Activated naive CD8-positive, alpha-beta T cell treated with anti-CD3 and anti-CD28 coated beads, Interleukin-2, amount 50 U/mL, for 24 hours (primary cell): ENCODE measurements at places on chromosomes 3 and 15.

DNA sequence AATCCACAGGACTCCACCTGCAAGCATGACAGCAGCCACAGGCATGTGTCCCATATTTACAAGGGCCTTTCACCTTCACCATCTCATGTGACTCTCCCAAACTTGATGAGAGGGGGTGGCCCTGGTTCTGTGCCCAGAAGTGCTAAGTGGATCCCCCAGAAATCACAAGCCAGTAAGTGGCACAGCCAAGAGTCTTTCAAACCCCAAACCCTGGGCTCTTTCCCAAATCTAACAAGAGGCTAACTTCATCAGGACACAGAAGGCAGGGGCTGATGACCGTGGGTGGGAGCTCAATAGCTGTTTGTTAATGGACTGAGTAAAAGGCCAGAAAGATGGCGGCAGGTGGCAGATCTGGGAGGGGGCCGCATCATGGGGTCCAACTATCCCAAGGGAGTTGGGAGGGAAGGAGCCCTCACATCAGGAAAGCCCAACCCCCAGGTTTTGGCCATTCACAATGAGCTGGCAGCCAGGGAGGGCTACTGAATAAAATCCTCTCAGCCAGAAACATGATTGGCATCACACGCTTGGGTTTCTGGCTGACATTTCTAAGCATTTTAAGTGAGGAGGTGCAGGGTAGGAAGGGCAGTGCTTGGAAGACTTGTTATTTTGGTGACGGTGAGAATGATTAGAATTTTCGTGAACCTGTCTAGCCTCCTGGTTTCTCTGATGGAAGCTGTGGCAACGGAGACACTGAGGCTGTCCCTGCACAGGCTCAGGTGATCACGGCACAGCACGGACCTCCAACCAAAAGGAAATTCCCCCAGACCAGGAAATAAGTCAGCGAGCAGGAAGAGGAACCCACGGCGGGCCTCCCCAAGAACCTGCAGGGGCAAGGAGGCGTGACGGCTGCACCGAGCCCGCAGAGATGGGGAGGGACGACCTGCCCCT lies 109.3 kb downstream of the OXNAD1 start:
- peak; percentile 58 for DNase-seq

DNA sequence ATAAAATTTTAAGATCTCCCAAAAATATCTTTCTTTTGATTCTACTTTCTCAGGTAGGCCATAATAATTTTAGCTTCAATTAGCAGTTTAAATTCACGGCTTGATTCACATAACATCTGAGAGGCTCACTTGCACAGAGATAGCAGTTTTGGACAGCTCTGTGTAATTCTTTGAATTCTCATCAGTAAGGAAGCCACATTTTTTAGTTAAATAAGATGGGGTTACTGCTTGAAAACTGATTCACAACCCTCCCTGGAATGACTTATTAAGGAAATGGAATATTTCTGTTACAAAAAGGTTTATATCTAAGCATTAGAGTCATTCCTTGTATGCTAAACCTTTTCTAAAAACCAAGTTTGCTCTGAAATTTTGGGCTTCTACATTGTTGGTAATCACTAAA lies 212.7 kb downstream of the ALCAM start:
- DNase-seq, result no peak

GRCh38 chr3:141311496-141312353 lies 56.6 kb upstream of the ZBTB38 start:
- peak; percentile 98 for DNase-seq

GRCh38 chr3:79973482-79973881 lies 205.7 kb upstream of the ROBO1 start:
- DNase-seq, result no peak

GRCh38 chr15:89489376-89489775 lies 7.0 kb downstream of the RHCG start:
- no peak for DNase-seq

GRCh38 chr3:193068365-193068764 lies 150.7 kb upstream of the MB21D2 start:
- DNase-seq, result no peak

GRCh38 chr15:34841262-34841725 lies 45.9 kb upstream of the ACTC1 start:
- DNase-seq, result no peak

- no peak for DNase-seq
Measured at GRCh38 chr3:14592390-14592789, 52.2 kb upstream of the GRIP2 start.

- DNase-seq, result no peak
Measured at GRCh38 chr3:71451812-71452211, 131.7 kb downstream of the FOXP1 start.

- peak; percentile 41 for DNase-seq
Measured at GRCh38 chr15:92809880-92810361, 90.2 kb upstream of the CHD2 start.

DNA sequence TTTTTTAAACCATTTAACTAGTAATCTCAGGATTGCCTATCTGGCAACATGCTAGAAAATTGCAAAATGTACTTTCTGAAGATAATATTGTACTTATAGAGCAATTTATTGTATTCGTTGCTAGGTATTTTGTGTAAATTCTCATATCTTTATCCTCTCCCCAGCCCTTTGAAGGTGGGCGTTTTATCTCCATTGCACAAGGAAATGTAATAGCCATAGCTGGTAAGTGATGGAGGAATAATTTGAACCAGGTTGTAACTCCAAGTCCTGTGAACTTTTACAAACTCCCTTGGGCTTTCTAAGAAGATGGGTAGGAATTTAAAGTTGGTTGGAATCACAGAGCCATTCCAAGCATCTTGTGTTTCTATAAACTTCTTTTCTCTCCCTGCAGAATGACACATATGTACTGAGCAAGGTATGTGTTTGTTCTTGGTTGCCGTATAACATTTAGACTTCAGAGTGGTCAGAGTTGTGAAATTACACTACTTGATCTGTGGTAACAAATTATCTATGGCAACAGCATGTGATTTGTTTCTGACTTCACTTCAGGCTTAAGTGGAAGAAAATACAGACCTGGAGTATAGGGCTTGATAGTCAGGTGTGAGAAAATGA lies 170.9 kb downstream of the AKAP13 start:
- no peak for DNase-seq

DNA sequence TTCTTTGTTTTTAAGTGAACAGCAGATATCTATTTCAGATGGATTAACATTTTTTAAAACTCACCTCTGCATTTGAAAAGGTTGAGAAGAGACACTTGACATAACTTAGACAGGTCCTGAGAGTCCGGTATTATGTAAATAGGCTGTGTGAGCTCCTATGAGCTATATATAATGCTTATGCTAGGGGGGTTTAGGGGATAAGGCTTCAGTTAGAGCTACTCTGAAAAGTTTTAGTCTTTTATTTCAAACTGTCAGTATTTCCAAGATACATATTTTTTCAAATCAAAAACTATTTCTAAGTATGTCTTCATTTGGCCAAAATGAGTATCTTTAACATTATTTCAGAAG lies 16.9 kb downstream of the SHC4 start:
- no peak for DNase-seq

- DNase-seq, result no peak
Measured at GRCh38 chr3:112605285-112605684, 35.7 kb downstream of the CCDC80 start.

- no peak for DNase-seq
Measured at GRCh38 chr3:126117786-126118185, 33.9 kb upstream of the SLC41A3 start.

- DNase-seq, result no peak
Measured at GRCh38 chr3:17810759-17811158, 68.3 kb upstream of the TBC1D5 start.

GRCh38 chr3:190038050-190038933 lies 82.4 kb downstream of the P3H2 start:
- no peak for DNase-seq

- DNase-seq, result no peak
Measured at GRCh38 chr15:98813951-98814350, 165.6 kb downstream of the IGF1R start.

DNA sequence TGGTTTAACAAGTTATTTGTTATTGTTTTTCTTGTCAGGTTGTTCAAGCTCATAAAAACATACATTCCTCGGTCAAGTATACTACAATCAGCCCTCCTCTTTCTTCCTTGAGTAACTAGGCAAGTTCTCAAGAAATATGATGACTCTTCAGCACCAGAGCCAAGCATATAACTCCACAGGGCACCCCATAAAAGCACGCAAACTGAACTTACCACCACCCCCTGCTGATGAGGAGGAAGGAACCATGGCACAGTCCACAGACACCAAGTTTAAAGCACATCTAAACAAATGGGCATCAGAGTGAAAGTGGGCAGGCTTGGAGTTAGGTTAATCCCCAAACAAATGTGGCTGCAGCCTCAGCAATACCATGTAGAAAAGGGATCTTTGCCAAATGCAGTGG lies 5.3 kb downstream of the IP6K2 start:
- DNase-seq, result no peak

DNA sequence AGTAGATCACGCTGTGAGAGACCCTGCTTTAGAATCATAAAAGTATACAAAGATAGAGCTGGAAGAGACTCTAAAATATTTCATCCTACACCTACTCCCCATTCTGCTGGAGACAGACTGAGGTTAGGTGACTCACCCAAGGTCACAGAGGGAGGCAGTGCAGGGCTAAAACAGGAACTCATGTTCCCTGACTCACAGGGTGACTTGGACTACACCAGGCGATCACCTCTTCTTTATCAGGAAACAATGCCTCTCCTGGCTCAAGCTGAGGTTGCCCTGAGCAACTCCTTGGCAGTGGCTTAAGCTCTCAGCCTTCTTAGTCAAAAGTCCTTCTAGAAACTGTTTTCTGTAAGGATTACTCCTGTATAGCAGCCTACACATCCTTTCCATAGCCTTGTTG lies 26.4 kb upstream of the TNFAIP8L3 start:
- DNase-seq, result peak; percentile 6

- no peak for DNase-seq
Measured at GRCh38 chr3:17938313-17938712, 195.9 kb upstream of the TBC1D5 start.

DNA sequence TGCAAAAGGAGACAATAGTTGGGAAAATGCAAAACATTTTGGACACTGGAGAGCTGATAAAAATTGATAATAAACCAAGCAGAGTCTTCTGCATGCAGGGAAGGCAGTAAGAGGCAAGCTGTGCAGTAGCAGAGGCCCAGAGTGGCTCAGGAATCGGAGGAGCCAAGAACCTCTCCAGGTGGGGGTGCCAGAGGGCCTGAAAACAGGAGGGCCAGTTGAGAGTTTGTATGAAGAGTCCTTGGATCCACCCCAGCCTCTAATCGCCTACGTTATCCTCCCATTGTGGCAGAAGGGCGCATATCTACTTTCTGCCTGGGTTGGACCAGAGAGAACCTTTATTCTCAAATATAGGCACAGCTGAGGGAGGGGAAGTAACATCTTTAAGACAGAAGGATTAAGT lies 48.9 kb upstream of the RBP1 start:
- no peak for DNase-seq

DNA sequence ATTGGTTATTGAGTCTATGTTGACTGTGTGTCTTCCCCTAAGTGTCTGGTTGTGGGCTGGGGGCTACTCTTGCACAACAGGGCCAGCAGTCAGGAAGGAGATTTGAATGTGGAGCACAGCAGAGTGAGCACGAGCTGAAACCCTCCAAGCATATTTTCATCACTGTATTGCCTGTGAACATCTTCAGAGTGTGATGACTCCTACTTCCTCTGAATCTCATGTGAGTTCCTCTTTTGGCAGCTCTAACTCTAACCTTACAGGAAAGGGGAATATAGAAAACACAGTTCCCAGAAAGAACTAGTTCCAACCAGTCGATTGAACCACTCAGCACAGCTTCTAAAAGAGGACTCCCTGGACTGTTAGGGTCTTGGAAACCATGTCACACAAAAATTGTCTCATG lies 211.6 kb downstream of the RAP2B start:
- DNase-seq, result no peak

DNA sequence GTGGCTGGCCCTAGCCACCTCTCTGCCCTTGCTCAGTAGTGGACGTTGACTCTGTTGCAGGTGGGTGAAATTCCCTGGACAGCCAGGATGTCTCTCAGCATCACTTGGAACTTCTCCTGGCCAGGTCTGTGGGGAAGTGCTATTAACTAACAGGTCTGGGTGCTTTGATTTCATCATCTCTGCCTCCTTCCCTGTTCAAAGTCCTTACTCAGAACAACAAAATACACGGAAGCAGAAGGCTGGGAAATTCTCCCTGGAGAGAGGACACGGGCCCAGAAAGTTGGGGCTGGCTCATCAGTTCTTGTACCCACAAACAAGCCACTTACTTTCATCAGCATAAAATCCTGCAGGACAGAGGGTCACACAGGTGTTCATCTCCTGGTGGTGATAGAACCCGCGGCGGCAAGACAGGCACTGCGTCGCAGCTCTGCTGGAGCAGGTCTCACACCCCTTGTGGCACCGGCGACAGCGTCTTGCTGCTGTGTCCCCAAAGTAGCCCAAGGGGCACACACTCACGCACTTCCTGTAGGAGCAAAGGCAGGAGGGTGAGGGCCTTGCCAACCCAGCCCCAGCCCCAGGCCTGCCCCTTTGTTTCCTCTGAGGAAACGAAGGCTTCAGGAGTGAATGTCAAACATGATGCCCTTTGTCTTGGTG lies 29.6 kb upstream of the SNRPA1 start:
- DNase-seq, result no peak

DNA sequence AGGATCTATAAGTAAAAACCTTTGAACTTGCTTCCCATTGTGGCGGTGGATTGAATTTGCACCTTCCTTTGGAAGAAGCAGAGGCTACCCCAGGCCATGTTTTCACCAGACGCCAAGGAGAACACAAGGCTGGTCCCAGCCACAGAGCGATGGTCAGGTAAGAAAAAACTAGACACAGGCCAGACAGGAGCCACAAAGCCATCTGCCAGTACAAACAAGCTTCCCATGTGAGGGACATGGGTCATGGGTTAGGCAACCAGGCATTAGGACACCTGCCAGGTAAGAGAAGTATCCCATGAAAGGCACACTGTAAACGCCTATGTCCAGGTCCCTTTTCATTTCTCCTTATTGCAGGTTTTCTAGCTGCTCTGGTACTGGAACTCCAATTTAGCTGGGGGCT lies 190.2 kb downstream of the KLF13 start:
- no peak for DNase-seq

DNA sequence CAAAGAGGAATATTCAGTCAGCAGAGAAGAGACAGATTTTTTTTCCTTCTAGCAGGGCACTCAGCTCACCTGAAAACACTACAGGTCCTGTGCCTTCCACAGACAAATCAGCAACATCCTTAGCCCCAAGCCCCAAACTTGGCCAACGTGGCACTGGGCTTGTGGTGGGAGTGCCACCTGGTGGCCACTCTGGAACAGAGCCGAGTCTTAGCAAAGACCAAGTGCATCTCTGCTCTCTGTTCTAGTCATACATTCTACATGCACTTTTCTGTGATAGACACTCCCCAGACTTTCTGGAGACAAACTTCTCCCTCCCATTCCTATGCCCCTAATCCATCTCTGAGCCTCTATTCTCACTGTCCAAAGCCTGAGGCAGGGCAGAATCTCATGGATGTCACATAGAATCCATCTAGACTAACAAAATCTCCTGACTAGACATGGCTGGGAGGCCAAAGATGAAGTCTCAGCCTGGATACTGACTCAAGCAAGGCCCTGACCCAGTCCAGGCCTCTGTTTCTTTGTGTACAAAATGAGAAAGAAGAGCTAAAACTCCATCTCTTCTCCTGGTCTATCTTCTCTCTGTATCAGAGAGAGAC lies 5.1 kb upstream of the SEMA7A start:
- DNase-seq, result peak; percentile 81
